Activated CD4-positive, alpha-beta T cell treated with anti-CD3 and anti-CD28 coated beads, Interleukin-2, amount 10 ng/mL, durations not matched to agents 7 days and 5 days (primary cell): ENCODE measurements at places on chromosomes 16 and 17.
A peak's percentile ranks its signal among the peaks of the same experiment; 100 is the strongest.

DNA sequence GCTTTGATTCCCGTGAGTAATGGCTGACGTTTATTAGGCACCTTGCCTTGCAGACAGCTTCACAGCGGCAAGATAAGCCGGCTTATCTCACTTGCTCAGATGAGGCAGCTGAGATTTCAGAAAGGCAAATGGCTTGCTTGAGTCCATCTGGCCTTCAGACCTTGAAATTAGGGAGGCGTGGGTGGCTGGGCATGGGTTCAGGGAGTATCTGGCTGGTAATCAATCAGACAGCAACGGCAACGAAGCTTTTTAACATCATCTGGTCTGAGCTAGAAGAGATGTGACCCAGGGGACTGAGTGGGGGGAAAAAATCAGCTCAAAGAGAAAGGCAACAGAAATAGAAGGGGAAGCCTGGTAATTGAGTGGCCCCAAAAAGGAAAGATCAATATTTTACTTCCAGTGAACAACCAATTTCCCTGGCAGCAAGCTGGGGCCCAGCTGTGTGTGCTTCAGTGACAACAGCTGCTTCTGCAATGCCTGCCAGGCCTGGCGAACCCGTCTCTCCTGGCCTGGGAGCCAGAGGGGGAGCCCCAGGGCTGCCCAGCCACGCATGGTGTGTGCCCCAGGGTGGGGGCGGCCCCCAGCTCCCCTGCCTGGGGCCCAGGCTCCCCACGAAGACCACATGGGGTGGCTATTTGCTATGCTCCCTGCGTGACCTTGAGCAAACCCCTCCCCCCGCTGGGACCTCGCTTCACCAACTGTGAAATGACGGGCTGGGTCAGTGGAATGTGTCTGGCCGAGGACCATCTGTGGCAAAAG lies 34.0 kb downstream of the RAB11FIP4 start:
- no peak for DNase-seq

- no peak for DNase-seq
Observed at GRCh38 chr16:66534376-66534799, 15.5 kb downstream of the TK2 start.

GRCh38 chr17:29778956-29779811 lies 150.8 kb downstream of the SSH2 start:
- peak; percentile 79 for DNase-seq

DNA sequence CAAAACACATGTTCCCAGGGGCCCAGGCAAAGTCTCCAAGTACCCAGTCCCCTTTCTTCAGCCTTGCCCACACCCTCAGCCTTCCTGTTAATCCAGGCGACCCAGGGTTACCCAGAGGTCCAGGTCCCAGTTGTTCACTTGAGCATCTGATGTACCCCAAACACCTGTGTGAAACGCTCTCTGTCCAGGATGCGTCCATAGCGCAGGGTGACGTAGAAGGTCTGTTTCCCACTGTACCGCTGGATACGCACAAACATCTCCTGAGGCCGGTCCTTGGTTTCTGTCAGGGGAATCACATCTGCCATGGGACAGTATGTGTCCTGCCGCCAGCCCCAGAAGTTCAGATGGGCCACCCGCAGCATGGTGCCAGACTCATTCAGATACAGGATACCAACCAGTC lies 1.6 kb downstream of the TMEM186 start:
- no peak for DNase-seq

DNA sequence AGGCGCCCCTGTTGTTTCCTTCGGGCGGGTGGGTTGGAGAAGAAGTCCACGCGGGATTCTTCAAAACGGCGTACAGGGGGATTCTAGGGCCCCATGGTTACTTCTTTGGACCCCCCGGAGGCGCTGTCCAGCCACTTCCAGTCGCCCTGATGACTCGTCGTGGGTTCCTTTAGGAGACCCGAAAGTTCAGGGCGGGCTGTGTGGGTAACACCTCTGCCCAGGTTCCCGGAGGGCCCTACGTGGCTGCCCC lies 716 bp upstream of the HIC1 start:
- no peak for DNase-seq

GRCh38 chr17:72749119-72749572 lies 343.3 kb downstream of the SLC39A11 start:
- DNase-seq: no peak

- no peak for DNase-seq
Observed at GRCh38 chr17:57806167-57806830, 43.5 kb downstream of the MRPS23 start.

GRCh38 chr16:67760206-67760955 lies 41.3 kb upstream of the GFOD2 start:
- peak; percentile 9 for DNase-seq

DNA sequence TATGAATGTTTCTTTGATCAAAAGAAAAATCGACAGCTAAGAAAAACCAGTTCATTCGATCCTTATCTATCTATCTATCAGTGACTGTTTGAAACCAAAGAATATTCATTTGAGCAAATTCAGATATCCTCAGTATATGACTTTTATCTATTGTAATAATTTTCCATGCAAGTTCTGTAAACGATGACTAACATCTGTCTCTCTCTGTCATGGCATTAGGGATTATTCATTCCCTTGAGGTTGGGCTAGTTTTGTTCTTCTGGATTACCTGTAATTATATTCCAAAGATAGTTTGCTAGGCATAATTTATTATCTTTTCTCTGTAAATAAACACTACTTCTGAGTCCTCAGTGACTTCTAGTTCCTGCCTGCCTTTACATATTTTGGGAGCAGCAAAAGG lies 497.7 kb upstream of the CDH11 start:
- DNase-seq: no peak
